ENCODE measurements at places on chromosomes 2 and 18.

- no peak for DNase-seq
Measured at GRCh38 chr18:39960550-39960949, 1994.5 kb upstream of the PIK3C3 start.

DNA sequence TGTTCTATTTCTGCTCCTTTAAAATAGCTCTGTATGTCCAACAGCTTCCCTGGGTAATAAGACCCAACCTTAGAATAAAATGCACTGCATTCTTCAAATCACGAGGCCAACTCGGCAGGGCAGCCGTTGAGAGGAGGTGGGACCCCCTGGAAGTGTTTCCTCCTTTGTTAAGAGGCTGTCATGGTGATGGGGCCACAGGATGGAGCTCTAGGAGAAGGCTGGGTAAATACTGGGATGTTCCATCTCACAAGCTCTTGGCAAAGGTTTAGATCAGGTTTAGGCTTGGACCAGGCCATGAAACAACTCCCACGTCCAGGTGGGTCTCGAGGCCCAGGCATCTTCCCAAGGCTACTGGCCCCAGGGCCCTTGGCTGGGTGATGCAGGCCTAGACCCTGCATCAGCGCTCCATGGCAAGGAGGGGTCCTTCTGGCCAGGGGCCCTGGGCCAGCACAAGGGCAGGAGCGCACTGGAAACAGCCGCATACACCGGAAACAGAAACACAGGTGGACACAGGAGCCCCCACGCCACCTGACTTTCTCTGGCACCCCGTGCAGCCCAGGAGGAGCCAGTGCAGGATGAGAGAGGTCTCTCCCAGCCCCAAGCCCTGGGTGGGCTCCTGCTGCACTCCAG, 38.8 kb upstream of the OTOS start:
- DNase-seq, result no peak

DNA sequence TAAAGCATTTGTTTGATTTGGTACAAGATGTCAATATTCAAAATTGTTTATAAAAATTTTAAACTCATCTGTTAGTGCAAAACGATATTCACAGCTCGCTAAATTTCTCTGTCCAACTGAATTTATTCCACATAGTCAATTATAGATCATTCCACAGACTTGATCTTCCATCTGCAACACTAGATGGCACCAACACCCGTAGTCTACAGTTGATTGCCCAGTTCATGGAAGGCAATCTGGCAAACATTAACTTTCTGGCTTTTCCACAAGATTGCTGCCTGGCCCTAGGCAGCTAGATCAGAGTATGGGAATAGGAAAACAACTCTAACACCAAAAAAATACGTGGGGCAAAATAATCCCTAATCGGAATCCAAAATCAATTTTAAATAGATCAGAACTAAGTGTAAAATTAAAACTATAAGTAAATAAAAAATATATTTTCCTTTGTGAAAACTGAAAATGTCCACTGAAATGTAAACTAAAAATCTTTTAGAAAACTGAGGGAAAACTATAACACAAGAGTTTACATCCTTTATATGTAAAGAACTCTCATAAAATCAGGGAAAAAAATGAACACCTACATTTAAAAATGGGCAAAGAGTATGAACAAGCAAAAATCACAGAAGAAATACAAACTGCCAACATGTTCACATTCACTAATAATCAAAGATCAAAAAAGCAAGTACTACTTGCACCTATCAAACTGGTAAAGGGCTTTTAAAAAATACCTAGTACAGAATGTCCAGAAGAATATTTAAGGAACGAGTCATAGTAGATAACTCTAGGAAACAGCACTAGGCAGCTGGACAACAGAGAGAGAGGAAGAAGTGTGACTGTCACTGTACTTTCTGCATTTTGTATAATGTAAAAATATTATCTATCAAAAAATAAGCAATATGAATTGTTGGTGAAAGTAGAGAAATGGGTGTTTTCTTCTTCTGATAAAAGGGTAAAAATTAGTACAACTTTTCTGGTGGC, 35.0 kb downstream of the RTN4 start:
- DNase-seq, result peak; percentile 72

DNA sequence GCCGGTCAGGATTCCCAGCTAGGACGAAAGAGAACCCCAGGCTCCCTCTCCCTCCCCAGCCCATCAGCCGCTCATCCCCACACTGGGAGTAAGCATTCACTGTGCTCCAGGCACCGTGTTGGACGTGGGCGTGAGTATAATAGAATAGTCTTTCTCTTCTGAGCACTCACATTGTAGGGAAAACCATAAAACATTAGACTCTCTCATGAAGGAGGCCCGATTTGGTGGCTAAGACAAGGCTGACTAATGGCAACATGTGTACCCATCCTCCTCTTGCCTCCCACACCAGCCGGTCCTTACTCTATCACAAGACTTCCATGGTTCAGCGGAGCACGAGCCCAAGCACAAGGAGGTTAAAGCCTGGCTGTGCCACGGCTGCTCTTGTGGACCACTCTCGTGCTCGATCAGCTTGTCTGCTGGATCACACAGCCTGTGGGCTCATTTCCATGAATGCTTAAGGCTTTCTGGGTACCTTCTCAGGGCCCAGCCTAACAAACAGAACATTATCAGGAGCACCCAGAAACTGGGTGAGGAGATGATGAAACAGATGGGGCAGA, 540.9 kb upstream of the RAB6C start:
- no peak for DNase-seq

DNA sequence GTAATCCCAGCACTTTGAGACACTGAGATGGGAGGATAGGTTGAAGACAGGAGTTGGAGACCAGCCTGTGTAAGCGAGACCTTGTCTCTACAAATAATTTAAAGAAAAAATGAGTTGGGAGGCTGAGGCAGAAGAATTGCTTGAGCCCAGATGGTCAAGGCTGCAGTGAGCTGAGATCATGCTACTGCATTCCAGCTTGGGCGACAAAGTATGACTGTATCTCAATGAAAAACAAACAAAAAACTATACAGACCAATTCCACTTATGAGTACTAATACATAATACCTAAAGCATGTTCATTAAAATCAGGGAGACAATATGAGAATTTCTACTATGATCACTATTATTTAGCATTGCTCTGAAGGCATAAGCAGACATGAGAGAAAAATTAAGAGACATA, 12.6 kb downstream of the RNF149 start:
- DNase-seq, result peak; percentile 60

DNA sequence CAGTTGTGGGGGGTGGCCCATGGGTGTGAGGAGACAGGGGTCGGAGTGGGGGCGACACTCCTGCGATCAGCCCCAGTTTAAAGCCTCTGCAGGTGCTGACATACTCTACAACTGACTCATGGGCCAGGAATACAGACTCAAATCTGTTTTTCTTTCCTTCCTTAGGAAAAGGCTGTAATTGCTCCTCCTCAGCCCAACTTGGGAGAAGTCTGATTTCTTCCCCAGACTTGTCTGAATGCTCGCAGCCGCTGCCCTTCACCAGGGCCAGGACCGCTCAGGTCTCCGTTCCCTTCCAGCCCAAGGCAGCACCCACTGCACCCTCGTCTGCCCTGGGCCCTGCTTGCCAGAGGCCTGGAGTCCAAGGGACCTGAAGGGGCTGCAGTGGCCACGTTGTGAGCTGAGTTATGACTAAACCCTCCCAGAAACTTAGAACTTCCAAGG, 41.3 kb downstream of the RHOB start:
- DNase-seq, result peak; percentile 53

DNA sequence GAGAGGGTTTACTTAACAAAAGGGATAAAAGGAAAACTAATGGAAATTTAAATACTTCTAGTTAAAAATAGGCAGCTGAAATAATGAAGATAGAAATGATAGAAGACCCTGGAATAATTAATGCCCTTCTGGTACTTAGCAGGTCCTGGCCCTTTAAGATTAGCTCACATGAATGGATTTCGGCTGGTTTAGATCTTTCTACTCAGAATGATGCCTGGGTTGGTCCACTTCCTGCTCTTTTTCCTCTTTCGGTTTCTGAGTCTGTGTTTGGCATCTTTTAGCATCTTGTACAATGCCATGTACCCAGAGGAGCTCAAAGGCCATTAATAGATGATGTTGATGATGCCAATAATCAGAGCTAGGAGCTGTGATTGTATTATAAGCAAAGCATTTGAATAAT, 290.5 kb downstream of the CLIP4 start:
- DNase-seq, result no peak

- DNase-seq, result no peak
Measured at GRCh38 chr2:1837458-1837857, 93.1 kb upstream of the PXDN start.

GRCh38 chr2:180656455-180656847, 324.0 kb upstream of the UBE2E3 start:
- DNase-seq, result no peak

GRCh38 chr18:2903006-2903405, 56.2 kb downstream of the EMILIN2 start:
- DNase-seq, result peak; percentile 19

- DNase-seq, result no peak
Measured at GRCh38 chr2:111710085-111710484, 173.9 kb downstream of the ANAPC1 start.

All from endothelial cell of umbilical vein (primary cell).